ENCODE measurements at places on chromosomes 13 and 19.

GRCh38 chr19:7665076-7665475, 3.8 kb upstream of the RETN start:
- no peak for DNase-seq

- DNase-seq = no peak
Measured at GRCh38 chr13:112392719-112393118, 16.6 kb downstream of the SPACA7 start.

GRCh38 chr13:102002287-102002686, 399.6 kb downstream of the FGF14 start:
- no peak for DNase-seq

- no peak for DNase-seq
Measured at GRCh38 chr19:36423925-36424324, 5.5 kb upstream of the ZFP82 start.

GRCh38 chr19:38979812-38980211, 4.3 kb upstream of the FBXO17 start:
- no peak for DNase-seq

GRCh38 chr19:4301590-4302242, 473 bp downstream of the TMIGD2 start:
- no peak for DNase-seq

DNA sequence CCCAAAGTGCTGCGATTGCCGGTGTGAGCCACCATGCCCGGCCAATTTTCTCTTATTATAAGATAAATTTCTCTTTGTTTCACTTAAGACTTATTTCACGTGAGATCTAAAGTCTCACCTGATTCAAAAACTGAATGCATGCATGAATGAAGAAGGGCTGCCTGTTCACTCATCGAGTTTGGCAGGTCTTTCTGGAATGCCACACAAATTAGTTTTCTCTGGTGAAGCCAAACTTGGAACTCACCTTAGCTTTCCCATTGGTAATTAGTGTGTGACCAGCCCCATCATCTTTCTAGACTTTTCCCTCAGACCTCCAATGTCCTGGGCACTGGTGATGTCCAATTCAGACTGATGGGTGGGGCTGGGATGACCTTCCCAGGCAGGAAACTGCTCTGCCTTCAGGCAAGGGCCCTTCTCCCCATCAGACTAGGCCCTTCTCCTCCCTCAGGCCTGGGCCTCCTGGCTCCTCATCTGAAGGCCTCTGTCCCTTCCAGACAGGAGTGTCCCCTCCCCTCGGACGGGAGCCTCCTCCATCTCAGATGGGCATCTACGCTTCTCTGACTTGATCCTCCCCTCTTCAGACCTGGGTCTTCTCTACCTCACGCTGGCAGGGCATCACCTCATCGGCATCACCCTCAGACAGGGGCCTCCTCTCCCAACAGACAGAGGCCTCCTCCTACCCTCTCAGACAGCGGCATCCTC, 14.4 kb downstream of the C3 start:
- DNase-seq = no peak

GRCh38 chr19:22421797-22422196, 349 bp downstream of the ZNF98 start:
- no peak for DNase-seq

DNA sequence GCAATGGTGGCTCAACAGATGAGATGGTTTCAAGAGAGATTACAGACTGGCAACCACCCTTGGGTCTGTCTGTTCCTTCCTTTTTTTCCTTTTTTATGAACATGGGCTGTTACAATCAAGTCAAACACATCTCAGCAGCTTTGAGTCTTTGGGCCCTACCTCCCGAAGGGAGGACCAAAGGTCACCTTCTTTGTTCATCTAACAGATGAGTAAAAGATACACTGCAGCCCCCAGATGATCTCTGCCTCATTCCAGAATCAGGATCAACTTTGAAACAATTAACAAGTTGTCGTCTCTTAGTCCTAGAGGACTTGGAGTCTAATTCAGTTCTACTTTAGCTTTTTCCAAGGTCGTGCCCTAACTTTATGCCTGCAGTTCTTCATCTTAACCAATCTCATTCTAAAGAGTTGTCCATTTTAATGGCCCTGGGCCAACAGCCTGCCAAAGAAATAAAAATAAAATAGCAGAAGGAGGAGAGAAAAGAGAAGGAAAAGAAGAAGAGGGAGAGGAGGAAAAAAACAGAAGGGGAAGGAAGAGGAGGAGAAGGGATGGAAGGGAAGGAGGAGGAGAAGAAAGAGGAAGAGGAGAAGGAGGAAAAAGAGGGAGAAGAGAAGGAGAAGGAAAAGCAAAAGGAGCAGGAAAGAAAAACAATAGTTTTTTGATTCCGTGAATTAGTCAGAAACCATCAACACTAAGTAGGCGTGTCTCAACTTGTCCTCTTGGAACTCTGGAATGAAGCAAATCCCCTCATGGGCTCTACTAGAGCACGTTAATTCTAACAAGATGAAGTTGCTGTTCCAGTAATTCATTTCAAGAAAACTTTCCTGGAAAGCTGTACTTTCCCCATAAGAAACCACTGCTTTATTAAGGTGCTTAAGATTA, 281.2 kb downstream of the FOXO1 start:
- DNase-seq = no peak

GRCh38 chr19:2603334-2603733, 99.2 kb downstream of the GNG7 start:
- DNase-seq = no peak

DNA sequence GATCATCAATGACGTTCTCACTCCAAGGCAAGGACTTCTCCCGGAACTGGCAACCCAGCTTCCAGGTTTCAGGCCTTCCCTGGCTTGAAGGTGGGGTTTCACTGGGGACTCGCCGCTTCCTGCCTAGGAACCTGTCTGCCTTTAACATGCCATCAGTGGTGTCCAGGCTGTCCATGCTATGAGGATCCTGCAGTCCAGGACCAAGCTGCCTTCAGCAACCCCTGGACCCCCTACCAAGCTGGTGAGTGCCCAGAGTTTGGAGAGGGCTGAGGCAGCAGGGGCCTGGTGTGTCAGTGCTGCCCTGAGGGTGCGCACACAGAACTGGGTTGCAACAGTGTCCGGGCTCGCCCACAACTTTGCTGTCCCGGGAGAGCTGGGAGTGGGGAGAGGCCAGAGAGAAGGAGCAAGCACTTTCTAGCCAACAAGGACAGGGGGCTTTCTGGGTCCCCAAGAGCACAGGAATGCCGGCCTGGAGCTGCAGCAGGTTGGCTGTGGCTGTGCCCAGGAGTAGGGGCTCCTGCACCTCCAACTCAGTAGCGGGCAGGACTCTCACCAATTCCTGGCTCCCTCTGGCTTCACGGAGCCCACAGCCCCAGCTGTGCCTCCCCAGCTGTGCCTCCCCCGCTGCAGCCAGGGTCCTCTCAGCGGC, 1563.2 kb upstream of the MIR17HG start:
- DNase-seq = no peak

- DNase-seq = no peak
Measured at GRCh38 chr13:82323101-82323500, 1559.2 kb downstream of the SLITRK1 start.
